ENCODE measurements at places on chromosomes 6 and 20.
A peak's percentile ranks its signal among the peaks of the same experiment; 100 is the strongest.

DNA sequence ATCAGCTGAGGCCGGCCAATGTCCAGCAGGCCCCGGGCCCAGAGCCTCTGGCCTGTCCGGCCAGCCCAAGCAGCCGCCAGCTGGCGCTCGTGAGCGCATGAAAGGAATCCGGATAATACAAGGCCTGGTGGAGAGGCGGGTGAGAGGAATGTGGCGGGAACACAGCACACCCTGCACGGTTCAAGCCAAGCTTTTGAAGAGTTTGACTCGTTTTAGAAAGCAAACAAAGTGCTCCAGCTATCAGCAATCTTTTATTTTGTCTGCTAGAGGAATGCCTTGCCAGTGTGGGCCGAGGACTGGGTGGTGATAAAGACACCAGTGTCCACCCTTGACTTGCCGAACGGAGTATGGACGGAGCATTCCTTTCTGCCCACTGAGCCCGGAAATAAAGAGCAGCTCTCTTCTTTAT, 9.3 kb upstream of the NEDD9 start:
- peak; percentile 54 for DNase-seq

GRCh38 chr6:161181121-161181520, 92.7 kb downstream of the AGPAT4 start:
- DNase-seq: no peak

DNA sequence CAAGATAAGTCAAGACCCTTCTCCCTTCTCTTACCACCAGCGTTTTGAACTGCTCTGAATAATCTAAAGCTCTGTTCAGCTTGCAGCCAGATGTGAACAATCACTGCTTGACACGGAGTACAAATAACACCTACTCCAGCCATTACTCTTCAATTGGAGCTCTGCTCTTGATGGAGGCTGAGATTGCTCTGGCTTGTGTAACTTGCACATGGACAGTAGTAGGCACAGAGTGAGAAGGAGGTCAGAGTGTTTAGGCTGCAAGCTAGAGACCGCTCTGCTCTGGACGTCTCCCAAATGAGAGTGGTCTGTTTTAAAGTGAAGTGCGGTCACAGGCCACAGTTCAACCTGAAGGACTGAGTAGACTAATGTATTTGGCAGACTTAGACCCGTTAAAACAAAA, 158.3 kb downstream of the HDGFL1 start:
- no peak for DNase-seq

GRCh38 chr6:18488526-18489270, 101.5 kb downstream of the RNF144B start:
- DNase-seq: peak; percentile 76

DNA sequence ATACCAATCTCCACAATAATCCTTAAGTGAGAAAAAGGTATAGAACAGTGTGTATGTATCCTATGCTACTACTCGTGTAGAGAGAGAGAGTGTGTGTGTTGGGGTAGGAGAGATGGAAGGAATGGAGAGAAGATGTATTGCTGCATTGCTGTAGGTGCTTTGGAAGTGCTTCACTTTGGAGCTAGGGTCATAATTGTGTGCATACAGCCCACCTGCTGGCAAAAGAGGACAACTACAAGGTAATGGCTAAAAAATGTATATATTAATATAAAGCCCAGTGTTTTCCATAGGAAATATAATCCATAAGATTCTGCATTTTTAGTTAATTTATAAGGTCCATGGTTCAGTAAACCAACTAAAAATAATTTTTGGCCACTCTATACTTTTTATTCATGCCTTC, 36.1 kb downstream of the SERAC1 start:
- no peak for DNase-seq

- peak; percentile 56 for DNase-seq
These were observed 125.2 kb upstream of the TRAF3IP2 start for GRCh38 chr6:111730864-111731263.

DNA sequence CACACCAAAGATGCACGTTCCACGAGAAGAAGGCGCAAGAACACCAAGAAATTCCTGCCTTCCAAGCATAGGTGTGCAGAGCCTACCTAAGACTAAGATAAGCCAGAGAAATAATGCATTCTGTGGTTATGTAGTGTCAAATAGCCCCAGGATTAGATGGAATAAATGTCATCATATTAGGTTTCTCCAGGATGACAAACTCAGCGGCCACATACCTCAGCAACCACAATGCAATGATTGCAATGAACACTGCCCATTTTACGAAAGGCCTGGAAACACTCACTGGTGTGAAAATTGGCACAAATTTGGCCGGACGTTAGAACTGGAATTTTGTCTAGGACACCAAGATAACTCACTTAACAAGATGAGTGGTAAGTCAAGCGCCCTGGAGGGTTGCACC, 129.7 kb downstream of the SLC22A3 start:
- DNase-seq: no peak

- DNase-seq: no peak
These were observed 4.2 kb downstream of the FOXC1 start for GRCh38 chr6:1613688-1614447.

GRCh38 chr20:41334443-41335421, 5.9 kb upstream of the LPIN3 start:
- DNase-seq: no peak

Measured in astrocyte of the spinal cord (primary cell).